ENCODE measurements at places on chromosomes 11 and 22. TPM values are rescaled to one million over a fixed set of nuclear protein-coding genes. Genes with fewer than 3 reads are reported as not detected.
A peak's percentile ranks its signal among the peaks of the same experiment; 100 is the strongest.

- no peak for DNase-seq
Measured at GRCh38 chr11:1845561-1846452, 7.0 kb downstream of the TNNI2 start.

- no peak for DNase-seq
Measured at GRCh38 chr11:14942745-14943144, 29.4 kb downstream of the CALCA start.

Gene TMEM135
- total RNA-seq: 27.9 TPM

DNA sequence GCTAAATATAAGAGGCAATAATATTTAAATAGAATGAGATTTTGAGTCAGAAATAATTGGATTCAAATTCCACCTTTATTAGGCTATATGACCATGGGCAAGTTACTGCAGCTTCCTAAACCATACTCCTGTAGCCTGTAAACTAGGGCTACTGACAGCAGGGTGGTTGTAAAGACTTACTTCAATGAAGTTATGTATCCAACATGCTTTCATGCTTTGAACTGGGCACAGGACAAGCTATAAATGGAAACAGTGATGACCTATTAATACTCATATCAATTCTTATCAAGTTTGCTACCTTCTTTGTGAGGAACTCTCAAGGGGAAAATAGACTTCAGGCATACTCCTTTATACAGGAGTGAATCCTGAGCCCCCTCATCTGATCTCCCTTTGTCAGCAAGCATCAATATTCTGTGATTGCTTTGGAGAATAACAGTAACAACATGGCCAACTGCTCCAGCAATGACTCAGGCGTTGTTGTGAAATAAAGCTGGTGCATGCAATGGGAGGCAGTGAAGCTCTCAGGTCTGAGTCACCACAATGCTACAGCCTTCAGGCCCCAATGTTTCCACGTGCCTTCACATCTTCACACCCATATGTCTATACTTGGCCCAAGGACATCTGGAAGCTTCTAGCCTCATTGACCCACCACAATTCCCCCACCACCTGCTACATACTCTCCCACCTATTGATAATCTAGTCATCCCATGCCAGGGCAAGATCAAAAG lies 102.5 kb downstream of the KCNA4 start:
- no peak for DNase-seq

DNA sequence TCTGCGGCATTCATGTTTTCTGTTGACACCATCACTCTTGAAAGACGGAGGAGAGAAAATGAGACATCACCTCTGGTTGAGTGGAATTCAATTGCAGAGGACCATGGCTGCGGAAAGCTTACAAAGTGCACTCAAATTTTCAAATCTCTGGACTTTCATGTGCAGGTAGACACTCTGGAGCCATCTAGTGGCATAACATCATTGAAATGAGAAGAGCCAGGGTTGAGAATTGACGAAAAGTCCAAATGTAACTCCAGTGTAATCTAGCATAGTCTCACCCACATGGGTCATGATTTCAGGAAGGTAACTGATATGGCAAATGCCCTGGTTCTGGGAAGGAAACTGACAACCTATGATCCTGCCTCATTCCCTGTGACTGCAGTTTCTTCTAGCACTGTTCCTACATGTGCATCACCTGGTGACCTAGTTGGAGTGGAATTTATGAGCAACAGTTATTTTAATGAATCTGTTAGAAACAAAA lies 687.8 kb downstream of the KCNA4 start:
- DNase-seq: peak; percentile 2

DNA sequence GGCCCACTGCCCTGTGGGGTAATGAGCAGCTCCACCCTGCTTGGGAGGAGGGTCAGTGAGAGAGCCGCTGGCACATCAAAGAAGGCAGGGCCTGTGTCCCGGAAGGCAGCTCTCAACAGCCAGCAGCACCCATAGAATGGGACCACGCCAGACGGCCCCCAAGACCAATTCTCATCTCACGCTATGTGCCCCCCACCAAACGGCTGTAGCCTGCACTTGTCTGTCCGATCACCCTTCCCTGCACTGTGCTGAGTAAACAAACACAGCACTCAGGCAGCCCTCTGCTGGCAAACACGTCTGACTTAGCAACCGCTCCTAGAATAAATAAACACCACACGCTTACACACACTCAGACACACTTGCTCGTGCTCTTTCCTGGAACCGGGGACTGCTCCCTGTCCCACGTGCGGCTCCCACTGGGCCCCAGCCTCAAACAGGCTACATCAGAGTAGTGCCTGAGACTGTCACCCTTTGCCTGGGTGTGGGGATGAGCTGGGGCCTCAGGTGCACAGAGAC lies 53.2 kb upstream of the CDON start:
- peak; percentile 68 for DNase-seq

DNA sequence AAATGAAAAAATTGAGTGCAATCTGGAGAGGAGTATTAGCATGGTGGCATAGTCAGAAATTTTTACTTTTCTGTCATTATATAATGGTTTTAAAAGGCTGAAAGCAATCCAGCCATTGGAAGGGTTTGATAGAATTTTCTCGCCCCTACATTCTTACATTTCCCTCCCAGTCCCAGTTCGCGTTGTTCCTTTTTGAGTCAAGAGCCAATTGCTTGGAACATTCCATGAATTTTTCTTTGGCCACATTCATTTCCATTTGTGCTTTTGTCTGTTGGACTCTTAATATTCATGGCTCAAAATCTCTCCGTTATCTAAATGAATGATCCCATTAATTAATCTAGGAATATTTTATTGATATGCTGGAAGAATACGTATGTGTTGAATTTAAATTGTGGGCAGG lies 66.0 kb downstream of the GRK3 start:
- DNase-seq: no peak

GRCh38 chr11:116376547-116376946 lies 396.2 kb downstream of the BUD13 start:
- no peak for DNase-seq

GRCh38 chr22:20111045-20111688 lies 4.7 kb upstream of the RANBP1 start:
- DNase-seq: peak; percentile 88

DNA sequence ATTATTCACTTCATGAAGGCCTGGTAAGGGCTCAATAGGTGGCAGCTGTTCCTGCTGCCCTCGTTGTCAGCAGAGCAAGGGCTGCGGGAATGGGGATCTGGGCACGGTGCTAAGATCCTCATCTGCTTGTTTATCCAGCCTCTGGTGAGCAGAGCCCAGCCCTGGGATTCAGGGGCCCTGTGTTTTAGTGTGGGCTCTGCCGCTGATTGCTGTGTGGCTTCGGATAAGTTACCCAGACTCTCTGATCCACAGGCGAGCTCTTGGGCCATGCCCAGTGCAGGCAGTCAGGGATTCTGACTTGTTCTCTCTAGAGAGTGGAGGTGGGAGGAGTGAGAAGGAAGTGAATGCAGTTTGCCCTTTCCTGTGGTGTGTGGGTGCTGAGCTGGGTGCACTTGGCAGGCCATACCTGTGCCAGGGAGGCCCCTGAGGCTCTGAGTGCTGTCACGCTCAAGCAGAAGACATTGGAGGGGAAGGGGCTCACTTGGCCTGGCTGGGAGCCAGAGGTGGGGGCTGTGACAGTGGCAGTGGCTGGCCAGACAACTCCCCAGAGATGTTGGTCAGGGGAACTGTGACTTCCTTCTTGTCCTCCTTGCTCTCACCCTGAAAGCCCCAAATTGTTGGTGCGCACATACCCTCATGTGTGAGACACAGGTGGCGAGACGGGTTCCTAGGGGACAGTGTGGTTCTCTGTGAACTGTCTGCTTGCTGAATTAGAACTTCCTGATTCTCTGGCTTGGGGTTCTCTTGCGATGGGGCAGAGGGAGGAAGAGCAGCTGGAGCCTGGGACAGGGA lies 43.7 kb downstream of the CD82 start:
- no peak for DNase-seq

DNA sequence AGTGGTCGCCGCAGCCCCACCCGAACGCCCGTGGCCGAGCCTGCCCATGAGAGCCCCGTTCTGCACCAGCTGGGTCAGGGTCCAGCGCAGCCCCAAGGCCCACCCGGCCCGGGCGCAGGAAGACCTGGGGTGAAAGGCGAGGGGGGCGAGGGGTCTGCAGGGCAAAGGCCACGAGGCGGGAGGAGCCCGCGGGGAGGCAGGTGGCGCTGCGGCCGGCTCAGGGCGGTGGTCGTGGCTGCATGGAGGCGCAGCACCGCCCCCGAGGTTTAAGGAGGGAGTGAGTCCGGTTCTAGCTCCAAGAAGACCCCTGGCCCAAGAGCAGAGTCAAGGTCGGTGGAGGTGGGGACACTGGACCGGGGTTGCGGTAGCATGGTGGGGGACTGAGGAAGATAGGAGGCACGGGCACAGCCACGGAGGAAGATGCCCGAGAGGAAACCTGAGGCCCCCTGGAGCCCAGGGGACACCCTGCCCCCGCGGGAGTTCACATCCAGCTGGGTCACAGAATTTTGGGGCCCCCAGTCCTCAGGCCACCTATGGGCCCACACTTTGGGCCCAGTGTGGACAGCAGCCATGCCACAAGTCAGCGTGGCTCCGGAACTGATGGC lies 514 bp upstream of the HDAC10 start:
- no peak for DNase-seq

Gene BRMS1
- 53.5 TPM for total RNA-seq

Gene APOA4
- not detected for total RNA-seq

Gene KCNQ1OT1
- total RNA-seq: 0.83 TPM

- DNase-seq: no peak
Measured at GRCh38 chr11:64874308-64875240, 3.8 kb downstream of the EHD1 start.

Gene SLC22A12
- total RNA-seq: not detected

GRCh38 chr22:41568811-41569210 lies 8.0 kb downstream of the CSDC2 start:
- peak; percentile 56 for DNase-seq

DNA sequence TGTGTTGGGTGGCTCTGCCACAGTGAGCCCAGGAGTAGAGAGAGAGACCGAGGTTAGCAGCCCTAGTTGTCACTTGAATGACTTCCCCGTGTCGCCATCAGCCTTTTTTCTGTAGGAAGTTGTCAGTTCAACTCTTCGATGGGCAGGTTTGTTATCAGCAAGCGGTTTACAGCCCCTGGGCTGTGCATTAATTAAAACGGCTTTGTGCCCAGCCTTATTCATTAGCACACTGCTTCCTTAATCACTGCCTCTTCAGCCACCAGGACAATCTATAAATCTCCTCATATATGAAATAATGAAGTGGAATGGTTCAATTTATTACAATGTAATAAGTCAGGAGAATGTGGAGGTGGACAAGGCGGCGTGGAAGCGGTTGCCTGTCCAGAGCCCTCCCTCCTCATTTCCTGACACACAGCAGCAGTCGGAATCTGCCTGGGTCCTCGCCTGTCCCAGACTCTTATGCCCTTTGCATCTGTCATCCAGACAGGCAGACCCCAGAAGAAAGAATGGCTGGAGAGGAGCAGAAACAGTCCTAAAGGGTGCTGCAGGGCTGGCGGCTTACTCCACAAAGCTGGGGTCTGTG lies 122.4 kb upstream of the OPCML start:
- no peak for DNase-seq

Gene RIC3
- total RNA-seq: 5.9 TPM

DNA sequence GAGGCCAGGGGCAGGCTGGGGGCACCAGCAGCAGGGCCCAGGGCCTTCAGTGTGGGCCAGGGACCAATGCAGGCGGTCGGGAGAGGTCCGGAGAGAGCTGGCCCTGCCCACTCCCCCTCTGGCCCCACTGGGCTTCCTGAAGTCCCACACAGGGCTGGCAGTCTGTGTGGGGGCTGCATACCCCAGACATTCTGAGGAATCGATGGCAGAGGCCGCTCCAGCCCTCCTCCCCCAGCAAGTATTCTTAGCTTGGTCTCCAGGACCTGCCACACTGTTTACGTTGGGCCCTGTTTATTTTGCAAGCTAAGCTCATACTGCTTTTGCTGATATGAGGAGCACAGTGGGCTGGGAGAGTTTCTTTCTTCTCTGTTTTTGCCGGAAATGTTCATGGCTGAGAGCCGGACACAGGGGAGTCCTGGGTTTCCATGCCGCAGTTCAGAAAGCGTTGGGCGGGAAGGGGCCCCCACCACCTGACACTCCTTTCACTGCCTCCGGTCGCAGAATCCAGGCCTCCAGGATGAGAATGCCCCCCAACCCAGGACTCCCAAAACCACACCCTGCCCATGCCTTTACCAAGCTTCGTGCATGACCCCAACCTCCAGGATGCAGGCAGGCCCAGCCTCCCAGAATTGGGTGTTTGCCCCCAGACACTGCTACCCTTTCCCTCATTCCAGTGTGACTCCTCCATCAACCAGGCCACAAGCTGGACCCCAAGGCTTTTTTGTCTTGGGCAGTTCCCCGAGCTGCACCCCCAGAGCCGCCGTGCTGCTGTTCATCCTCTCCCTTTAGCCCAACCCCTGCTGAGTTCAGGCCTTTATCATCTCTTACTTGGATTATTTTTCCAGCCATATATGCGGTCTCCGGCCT lies 81.8 kb upstream of the KCNQ1OT1 start:
- DNase-seq: peak; percentile 41

DNA sequence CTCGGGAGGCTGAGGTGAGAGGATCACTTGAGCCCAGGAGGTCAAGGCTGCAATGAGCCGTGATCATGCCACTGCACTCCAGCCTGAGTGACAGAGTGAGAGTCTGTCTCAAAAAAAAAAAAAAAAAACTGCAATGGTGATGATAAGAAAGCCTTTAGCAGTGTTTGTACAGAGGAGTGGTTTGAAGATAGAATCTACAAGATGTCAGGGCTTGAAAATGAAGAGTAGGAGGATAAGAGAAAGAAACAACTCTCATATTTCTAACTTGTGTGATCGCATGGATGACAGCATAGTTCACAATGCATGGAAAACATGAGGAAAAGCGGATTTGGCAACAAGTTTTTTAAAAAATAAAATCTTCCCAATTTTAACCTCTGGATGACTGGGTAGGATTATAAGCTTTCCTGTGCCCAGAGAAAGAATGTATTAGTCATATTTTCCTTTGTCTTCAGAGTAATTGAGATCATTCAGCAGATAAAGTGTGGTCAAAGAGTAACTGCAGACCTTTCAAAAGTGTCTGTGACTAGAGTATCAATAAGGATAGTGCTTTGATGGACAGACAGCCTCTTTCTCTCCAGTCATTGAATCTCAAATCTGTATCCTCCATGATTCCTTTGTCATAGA lies 328.1 kb downstream of the CASP12 start:
- no peak for DNase-seq

DNA sequence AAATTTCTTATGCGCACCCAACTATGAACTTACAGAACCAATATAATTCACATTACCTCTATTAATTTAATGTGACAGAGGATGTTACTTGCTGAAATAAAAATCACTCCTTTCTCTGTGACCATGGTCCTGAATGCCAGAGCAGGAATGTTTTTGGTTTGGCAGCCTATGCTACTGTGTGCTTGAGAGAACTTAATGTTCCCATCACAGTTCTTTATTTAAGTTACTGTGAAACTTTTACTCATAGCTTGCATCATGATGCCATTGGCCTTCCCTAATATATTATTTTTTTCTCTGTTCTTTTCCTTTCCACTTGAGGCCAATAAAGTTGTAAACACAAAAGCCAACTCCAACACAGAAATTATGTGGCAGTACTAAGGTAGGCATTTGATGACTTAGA lies 142.2 kb downstream of the FAM76B start:
- no peak for DNase-seq

- DNase-seq: no peak
Measured at GRCh38 chr11:13891911-13892310, 70.6 kb upstream of the SPON1 start.

GRCh38 chr11:70424765-70425344 lies 26.5 kb downstream of the CTTN start:
- peak; percentile 68 for DNase-seq

GRCh38 chr11:6606471-6607189 lies 3.1 kb downstream of the ILK start:
- DNase-seq: peak; percentile 93

Gene TMEM191C
- total RNA-seq: 0.42 TPM

Gene SCN4B
- total RNA-seq: 1.0 TPM

Gene PPFIA1
- 51.5 TPM for total RNA-seq
